ENCODE measurements at places on chromosomes 4 and X. TPM values are rescaled to one million over a fixed set of nuclear protein-coding genes. Genes with fewer than 3 reads are reported as not detected.

The SHROOM4 gene
- total RNA-seq, result 14.8 TPM

The CACNA1F gene
- 1.0 TPM for total RNA-seq

DNA sequence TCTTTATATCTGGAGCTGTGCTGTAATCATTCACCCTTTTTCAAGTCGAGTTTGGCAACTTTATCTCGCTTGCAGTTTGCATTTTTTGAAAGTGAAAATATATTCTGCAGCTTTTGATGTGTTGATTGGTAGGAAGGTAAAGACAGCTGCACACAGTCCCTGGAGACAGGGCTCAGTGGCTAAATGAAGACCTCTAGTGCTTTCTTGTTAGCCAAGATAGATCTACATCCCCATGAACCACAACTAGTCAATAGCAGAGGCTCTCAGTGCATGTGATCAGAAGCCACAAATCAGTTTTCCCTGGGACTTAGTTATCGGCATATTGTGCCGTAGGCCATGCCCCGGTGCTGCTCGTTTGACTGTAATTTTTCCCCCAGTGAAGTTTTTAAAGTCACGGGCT, 587.7 kb upstream of the PITX2 start:
- DNase-seq, result peak; percentile 43

The SFRP2 gene
- 5.3 TPM for total RNA-seq

The TMEM271 gene
- total RNA-seq, result not detected

GRCh38 chrX:139930916-139931645, 1.8 kb downstream of the ATP11C start:
- peak; percentile 62 for DNase-seq

DNA sequence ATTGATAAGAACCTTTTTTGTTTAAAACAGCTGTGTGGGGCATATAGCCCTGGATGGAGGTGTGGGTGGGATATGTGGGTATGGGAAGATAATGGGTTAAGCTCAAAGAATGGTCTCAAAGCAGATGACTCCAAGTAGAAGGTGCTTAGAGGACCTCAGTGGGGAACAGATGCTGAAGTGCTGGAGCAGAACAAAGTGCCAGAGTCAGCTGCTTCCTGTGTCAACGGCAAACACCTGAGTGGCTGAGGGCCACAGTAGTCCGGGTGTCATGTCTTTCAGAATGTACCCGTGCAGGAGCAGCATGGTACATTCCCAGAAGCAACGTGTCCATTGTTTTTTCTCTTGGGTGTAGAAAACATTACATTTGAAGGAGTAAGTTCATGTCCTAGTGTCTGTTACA, 210.6 kb downstream of the CCNG2 start:
- DNase-seq, result no peak

- no peak for DNase-seq
Observed at GRCh38 chr4:118265312-118266144, 87.3 kb downstream of the PRSS12 start.

The FAT4 gene
- 2.1 TPM for total RNA-seq

Measured in endodermal cell (in vitro differentiated cells).